ENCODE measurements at places on chromosomes 4 and X. TPM values are rescaled to one million over a fixed set of nuclear protein-coding genes. Genes with fewer than 3 reads are reported as not detected.

DNA sequence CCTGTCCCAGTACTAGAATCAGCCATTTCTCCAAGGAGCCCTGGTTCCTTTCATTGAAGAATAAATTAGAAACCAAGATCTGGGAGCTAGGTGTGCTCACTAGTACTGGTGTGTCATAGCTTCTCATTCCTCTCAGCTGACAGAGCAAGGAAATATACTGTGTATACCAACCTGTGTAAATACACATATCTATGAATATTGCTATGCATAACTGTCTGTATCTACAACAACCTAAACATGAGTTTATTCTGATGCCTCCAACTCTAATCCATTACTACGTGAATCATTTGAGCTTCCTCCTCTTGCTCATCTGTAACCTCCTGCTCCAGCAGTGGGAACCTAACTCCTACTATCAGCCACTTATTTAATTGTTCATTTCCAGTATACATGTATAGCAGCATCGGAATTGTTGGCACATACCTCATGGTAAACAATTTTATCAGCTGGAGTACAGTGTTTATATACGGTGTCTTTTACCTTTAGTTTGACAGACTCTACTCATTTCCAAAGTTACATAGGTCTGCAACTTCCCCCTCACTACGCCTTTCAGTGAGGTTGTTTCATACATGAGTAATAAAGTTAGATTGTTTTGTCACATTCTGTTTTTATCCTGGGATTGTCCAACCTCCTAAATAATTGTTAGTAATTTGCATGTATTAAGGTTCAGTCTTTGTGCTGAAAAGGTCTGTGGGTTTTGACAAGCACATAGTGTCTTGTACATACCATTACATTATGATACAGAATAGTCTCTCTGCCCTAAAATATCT is 7.1 kb upstream of the SCRG1 start:
- H3K36me3 ChIP-seq = no peaks in the 10 kb centered on the region
- H3K4me1 ChIP-seq = no peaks in the 10 kb centered on the region
- H3K27me3 ChIP-seq = no peaks in the 10 kb centered on the region
- H3K4me3 ChIP-seq = no peak overlapping the region

DNA sequence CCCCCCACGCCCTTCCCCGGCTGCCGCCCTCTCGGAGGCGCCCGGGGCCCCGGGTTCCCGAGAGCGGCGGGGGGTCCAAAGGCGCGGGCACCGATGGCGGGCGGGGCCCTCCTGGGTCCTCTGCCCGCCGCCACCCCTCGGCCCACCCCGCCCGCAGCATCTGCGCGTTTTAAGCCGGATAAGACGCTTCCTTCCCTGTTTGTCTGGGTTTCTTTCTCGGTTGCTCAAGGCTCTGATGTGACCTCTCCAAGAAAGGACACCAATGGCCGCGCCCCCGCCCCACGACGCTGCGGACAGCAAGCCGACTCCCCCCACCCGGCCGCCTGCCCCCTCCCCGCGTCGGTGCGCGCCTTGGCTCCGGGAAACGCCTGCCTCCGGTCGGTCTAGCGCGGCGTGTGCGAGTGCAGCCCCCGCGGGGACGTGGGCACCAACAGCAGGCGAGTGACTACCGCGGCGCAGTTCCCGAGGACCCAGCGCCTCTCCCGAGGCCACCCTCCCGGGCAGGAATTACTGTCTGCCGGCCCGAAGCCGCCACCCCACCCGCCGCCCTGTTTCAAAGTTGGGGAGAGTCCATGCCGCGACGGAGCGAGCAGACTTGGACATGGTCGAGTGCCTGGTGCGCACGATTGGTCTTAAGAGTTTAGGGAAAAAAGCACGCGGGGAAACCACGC is 21.1 kb upstream of the HMX1 start:
- H3K4me1 ChIP-seq = no peaks in the 10 kb centered on the region
- no peaks in the 10 kb centered on the region for H3K36me3 ChIP-seq
- peaks cover 42% of the 10 kb centered on the region for H3K27me3 ChIP-seq

- no peak for DNase-seq
- no peaks in the 10 kb centered on the region for H3K27me3 ChIP-seq
- H3K4me1 ChIP-seq = no peaks in the 10 kb centered on the region
- H3K27ac ChIP-seq = no peak overlapping the region
These were observed 80.3 kb downstream of the SYTL5 start for GRCh38 chrX:38086451-38087215.

DNA sequence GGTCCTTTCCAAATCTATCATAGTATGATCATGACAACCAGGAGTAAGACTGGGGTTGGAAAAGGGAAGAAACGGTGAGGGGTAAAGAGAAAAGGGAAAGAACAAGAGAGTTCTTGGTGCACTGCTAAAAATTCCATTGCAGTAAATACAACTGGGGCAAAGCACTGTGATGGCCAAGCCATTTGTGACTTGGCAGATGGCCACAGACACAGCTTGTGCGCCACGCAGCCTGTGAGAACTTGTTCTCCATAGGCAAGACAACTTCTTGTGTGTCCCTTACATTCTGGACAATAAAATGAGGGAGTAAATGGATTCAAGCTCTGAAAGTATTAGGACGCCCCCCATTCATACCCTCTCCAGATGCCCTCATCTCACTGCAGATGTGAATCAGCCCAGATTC is 10.9 kb downstream of the MFAP3L start:
- H3K27ac ChIP-seq = no peak overlapping the region
- H3K4me3 ChIP-seq = no peak overlapping the region
- no peaks in the 10 kb centered on the region for H3K4me1 ChIP-seq
- no peak for DNase-seq

DNA sequence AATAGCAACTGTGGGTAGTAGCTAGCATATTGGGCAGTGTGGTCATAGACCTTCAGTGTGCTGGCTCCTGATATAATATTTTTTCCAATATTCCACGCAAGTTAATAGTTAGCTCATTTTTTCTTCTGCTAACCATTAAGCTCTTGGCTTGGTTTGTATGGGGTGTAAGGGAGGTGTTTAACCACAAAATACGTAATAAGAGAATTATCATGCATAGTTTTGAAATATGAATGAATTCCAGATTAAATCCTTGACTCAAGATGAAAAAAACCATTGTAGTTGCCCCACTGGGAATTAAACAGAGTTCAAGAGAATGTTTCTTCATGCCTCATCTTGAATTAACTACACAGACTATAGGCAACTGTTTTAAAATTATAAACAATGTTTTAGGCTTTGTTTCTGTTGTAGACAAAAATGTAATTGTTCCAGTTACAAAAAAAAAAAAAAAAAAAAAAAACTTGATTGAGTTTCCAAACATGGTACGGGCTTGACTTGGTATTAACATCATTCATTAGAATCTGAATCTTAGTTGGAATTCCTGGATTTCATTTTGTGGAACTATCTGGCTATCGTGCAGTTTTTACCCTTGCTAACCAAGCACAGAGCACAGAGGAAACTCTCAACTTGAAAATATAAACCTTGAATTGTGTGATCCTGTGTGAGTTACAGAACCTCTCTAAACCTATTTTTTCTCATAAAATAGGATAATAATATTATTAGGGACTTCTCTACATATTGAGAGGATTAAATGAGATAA is 28.4 kb downstream of the CXCL1 start:
- no peak for DNase-seq
- H3K27me3 ChIP-seq = no peaks in the 10 kb centered on the region
- peaks cover 7% of the 10 kb centered on the region for H3K4me1 ChIP-seq
- H3K27ac ChIP-seq = no peak overlapping the region
- H3K4me3 ChIP-seq = no peak overlapping the region

- H3K4me3 ChIP-seq = no peak overlapping the region
- no peaks in the 10 kb centered on the region for H3K27me3 ChIP-seq
- H3K27ac ChIP-seq = no peak overlapping the region
- no peak for DNase-seq
- peaks cover 13% of the 10 kb centered on the region for H3K4me1 ChIP-seq
These were observed 18.6 kb upstream of the SETD7 start for GRCh38 chr4:139574641-139575040.

DNA sequence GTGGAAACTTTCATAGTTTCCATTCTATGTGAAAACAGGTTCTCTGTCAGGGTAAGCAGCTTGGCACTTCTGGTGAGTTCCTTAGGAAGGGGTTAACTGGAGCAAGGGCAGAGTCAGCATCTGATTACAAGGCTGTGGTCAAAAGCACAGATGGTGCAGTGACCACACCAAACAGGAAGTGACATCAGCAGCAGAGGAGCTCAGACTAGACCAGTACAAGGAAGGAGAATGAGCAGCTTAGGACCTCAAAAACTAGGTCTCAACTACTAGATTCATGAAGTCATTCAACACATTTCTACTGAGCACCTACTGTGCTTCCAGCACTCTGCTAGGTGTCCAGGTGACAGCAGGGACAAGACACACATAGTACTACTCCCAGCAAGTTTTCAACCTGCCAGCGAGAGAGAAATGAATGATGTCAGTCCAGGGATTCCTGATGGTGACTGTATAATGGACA is 130.2 kb downstream of the AMELX start:
- peaks cover 39% of the 10 kb centered on the region for H3K4me1 ChIP-seq
- peak overlapping the region; percentile 65 for H3K27ac ChIP-seq
- H3K27me3 ChIP-seq = no peaks in the 10 kb centered on the region
- H3K4me3 ChIP-seq = peak overlapping the region; percentile 10
- peak; percentile 85 for DNase-seq

GRCh38 chr4:43316813-43317212 is 424.3 kb downstream of the GRXCR1 start:
- H3K36me3 ChIP-seq = no peaks in the 10 kb centered on the region
- H3K4me1 ChIP-seq = no peaks in the 10 kb centered on the region
- H3K27ac ChIP-seq = no peak overlapping the region
- no peak overlapping the region for H3K4me3 ChIP-seq

- no peak for DNase-seq
- no peaks in the 10 kb centered on the region for H3K4me1 ChIP-seq
- H3K4me3 ChIP-seq = no peak overlapping the region
- no peak overlapping the region for H3K27ac ChIP-seq
- no peaks in the 10 kb centered on the region for H3K36me3 ChIP-seq
These were observed 5.0 kb upstream of the BANK1 start for GRCh38 chr4:101785486-101785885.

- no peak overlapping the region for H3K27ac ChIP-seq
- no peaks in the 10 kb centered on the region for H3K36me3 ChIP-seq
- no peak for DNase-seq
- H3K4me3 ChIP-seq = no peak overlapping the region
- H3K4me1 ChIP-seq = no peaks in the 10 kb centered on the region
- H3K27me3 ChIP-seq = no peaks in the 10 kb centered on the region
These were observed 2162.1 kb upstream of the TENM3 start for GRCh38 chr4:180081072-180081471.

- H3K4me3 ChIP-seq = no peak overlapping the region
- peaks cover 6% of the 10 kb centered on the region for H3K36me3 ChIP-seq
- no peak overlapping the region for H3K27ac ChIP-seq
These were observed 14.7 kb downstream of the YY2 start for GRCh38 chrX:21870494-21870893.

The RIPPLY1 gene
- total RNA-seq = 14.6 TPM

The TRPC5OS gene
- total RNA-seq = not detected

The SHROOM2 gene
- 0.57 TPM for total RNA-seq

The BEX2 gene
- not detected for total RNA-seq

The HMGB2 gene
- total RNA-seq = 281 TPM

The MAPK10 gene
- total RNA-seq = 35.5 TPM
